DMS79 (cell line): ENCODE measurements at places on chromosomes 3 and 15.

- no peak for DNase-seq
Observed at GRCh38 chr3:29141197-29141917, 139.5 kb upstream of the RBMS3 start.

- no peak for DNase-seq
Observed at GRCh38 chr15:38054488-38054887, 120.0 kb downstream of the TMCO5A start.

DNA sequence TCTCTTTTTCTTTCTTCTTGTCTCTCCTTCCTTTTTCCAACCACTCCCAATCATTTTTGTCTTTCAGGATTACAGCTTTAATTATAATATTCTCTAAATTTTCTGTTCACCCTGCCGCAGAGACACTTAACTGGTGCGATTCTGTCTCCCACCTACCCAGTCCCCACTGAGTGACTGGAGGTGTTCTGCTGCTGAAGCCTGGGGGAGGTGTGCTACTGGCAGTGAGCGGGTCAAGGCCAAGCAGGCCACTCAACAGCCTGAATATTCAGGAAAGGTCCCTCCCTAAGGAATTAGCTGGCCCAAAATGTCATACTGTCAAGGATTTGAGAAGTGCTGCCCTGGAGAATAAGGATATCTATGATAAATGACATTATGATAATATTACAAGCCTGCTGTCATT, 126.5 kb downstream of the GABRG3 start:
- DNase-seq: no peak

- DNase-seq: no peak
Observed at GRCh38 chr3:101172516-101172915, 147.9 kb downstream of the IMPG2 start.

GRCh38 chr15:88108991-88109390, 147.5 kb downstream of the NTRK3 start:
- DNase-seq: no peak

DNA sequence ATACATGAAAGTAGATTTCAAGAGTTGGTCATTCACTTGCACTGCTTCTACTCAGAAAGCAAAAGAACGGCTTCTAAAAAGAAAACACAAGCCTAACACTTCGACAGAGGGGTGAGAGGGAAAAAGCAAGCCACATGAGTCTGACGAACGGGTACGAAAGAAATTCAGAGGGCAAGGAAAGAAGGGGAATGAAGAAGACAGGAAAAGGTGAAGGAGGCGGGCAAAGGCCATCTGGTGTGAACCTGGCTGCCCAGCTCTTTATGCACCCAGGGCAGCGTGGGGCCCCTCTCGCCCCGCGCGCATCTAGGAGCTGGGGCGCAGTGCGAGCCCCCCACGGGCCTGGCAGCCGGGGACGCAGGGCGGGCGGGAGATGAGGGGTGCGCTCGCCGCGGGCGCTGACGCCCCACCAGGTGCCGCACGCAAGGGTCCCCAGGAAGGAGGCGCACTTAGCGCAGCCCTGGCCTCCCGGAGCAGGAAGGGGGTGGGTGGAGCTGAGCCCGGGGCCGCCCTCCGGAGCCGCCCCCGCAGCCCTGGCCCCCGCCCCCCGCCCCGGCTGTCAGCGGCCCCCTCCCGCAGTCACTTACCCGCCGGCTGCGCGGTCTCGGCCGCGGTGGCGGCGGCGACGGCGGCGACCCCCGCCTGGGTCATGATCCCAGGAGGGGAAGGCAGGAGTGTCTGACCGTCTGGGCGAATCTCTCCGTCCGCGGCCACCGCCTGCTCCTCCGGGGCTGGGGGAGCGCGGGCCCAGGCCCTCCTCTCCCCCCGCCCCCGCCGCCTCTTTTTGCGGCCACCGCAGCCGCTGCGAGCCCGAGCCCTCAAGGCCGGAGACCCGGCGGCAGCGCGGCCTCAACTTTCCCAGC, at the start of gene USF3:
TSS of gene USF3 (minus strand) at position 857 of the 860 bp plus-strand sequence. CDS start 21,764 bp downstream, outside the sequence.
- no peak for DNase-seq

DNA sequence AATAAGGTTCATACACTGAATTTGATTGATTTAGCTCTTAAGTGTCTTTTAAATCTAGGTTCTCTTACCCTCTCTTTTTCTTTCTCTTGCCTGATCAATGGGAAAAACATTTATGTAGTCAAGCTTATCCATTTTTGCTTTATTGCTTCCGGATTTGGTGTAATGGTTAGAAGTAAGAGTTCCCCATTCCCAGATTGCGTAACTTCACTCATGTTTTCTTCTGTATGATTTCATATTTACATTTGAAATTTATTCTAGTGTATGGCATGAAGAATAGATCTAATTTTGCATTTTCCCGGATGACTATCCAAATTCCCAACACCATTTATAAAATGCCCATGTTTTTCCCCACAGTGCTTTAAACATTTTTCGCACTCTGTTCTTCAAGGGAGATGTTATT, 27.9 kb upstream of the SV2B start:
- DNase-seq: no peak

DNA sequence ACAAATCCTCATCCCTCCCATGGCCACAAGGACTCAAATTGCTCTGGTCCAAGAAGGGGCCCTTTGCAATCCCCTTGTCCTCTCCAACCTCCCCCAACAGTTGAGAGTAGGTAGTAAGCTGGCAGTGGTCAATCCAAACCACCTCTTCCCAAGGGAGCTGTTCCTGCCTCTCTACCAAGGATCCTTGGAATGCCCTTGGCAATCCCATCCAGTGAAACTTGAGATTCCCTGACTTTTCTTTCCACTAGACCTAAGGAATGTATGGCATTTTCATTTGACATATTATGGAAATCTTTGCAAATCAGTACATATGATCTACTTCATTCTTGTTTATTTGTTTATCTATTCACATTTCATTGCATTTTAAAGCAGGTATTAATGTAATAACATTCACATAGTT, 4.8 kb upstream of the RBP2 start:
- DNase-seq: no peak

- DNase-seq: no peak
Observed at GRCh38 chr3:70982700-70983140, 600.8 kb downstream of the FOXP1 start.

- no peak for DNase-seq
Observed at GRCh38 chr3:63972196-63972595, 51.1 kb downstream of the PSMD6 start.
